Mesothelial cell of epicardium (in vitro differentiated cells): ENCODE measurements at places on chromosomes 4 and X.

DNA sequence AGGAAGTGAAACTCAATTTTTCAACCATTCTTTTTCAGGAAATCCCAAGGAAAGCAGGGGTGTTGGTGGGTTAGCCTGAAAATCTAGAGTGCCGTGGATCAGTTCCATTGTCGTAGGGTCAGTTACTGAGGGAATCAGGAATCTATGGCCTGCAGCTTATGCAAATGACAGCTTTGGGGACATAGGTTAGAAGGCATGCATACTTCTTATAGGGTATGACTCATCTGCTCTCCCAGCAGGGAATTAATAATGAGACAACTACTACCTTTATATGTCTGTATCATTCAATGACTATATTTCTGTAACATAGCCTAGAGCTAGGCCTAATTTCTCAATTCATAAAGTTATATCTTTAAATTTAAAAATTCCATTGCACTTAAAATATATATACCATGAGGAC, 36.6 kb downstream of the ZNF41 start:
- no peak for DNase-seq

DNA sequence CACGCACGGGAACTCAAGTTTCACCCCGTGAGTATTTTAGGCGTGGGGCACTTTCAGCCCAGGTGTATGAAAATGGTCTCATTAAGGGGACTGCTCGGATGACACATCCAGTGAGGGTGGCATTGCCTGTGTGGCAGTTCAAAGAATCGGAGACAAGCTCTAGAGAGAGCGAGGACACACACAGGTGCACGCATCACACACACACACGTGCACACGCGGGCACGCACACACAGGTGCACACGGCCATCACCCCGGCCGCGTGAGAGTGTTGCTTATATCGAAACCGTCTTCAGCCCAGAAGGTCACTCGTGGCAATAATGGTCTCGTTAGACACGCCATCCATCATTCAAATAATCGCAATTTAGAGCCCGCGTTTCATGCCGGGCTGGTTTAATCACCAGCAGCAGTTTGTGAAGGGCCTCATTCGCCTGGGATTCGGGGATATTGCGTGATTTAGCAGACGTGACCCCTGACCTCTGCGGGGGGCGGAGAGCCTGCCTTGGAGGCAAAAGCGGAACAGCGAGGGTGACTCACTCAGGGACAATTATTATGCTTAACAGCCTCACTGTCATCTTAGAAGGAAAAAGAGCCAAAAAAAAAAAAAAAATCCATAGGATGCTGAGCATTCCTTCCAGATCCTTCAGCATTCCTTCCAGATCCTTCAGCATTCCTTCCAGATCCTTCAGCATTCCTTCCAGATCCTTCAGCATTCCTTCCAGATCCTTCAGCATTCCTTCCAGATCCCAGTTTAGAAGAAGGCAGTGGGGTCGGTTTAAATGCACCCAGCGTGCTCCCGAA, 89.4 kb upstream of the PPP2R3B start:
- DNase-seq = no peak

GRCh38 chrX:105451401-105451800, 230.9 kb upstream of the TEX13A start:
- no peak for DNase-seq

DNA sequence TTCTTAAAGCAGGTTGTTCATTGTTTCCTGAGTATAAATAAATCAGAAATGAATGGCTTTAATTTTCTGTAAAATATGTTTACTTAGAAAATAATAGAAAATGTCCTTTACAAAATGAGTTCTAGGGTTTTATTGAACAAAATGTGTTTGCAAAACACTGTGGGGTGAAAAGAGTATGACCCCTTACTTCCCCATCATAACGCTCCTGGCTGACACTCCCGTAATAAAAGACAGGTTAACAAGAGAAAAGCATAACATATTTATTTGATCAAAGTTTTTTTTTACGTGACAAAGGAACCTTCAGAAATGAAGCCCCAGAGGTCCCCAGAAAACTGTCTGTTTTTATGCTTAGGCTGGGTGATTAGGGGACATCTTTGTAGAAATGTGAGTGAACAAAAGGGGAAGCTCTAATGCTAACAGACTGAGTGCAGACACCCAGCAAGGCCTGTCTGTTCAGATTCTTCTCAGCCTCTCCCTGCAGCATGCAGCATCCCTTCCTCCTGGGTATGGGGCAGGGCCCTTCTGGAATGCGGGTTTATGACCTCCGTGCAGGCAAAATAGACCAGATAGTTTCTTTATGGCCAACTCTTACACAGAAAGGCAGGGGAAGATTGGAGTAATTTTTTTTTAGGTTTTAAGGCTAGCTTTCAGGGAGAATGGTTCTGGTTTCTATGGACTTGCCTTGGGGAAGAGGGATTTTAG, 26.1 kb downstream of the ZFP42 start:
- no peak for DNase-seq

GRCh38 chrX:24676403-24677024, 17.2 kb upstream of the POLA1 start:
- no peak for DNase-seq

- DNase-seq = no peak
These were observed 262.9 kb upstream of the IL1RAPL1 start for GRCh38 chrX:28324321-28324721.

- DNase-seq = no peak
These were observed 128.0 kb upstream of the SLC4A4 start for GRCh38 chr4:71210823-71211222.

GRCh38 chr4:88759895-88760290, 62.3 kb upstream of the NAP1L5 start:
- no peak for DNase-seq

GRCh38 chr4:114595207-114595606, 3.4 kb upstream of the UGT8 start:
- DNase-seq = no peak

DNA sequence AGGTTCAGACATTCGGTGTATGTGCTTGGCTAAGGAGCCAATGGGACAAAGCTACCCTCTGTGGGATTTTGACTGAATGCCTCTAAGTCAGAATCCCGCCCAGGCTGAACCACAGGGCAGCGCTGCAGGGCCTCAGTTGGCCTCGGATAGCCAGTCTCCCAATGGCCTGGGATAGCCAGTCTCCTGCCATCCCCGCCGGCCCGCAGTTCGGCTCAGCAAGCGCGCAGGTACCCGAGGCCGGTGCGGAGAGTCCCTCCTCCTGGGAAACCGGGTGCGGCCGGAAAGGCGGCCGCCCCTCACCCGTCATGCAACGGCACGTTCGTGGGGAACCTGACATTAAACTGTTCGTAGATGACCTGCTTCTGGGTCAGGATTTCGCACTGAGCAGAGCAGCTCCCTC, 16.1 kb downstream of the PPEF2 start:
- no peak for DNase-seq

DNA sequence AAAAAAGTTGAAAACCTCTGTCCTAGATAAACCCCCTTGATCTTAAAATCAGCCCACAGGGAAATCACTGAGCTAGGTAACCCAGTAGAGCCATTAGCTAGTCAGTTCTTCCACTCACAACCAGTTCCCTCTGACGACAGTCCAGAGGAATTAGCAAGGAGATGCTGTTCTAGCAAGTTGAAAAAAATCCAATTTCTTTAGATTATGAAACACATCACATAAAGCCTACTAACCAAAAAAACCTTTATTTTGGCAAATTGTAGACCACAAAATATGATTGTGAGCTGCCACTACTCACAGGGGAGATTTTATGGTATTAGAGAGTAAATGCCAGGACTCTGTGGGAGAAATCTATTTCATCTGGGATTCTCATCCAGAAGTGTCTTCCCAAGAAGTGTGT, 22.6 kb downstream of the ADAMTS3 start:
- DNase-seq = no peak

DNA sequence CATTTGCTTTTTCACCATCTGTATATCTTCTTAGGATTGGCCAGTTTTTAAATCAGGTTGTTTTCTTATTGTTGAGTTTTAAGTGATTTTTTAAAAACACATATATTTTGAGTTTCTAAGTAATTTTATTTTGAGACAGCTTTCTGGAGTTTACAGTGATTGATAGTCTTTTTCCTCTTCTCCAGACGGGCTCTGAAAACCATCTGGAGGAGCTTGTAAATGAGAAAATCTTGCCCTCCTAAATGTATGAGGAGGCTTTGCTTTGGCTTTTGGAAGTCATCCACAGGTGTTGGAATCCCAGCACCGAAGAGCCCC, 160.2 kb downstream of the SOWAHB start:
- DNase-seq = no peak

- DNase-seq = no peak
These were observed 421.3 kb downstream of the FAT4 start for GRCh38 chr4:125736057-125736456.

GRCh38 chr4:108786351-108786750, 23.5 kb upstream of the ETNPPL start:
- no peak for DNase-seq

DNA sequence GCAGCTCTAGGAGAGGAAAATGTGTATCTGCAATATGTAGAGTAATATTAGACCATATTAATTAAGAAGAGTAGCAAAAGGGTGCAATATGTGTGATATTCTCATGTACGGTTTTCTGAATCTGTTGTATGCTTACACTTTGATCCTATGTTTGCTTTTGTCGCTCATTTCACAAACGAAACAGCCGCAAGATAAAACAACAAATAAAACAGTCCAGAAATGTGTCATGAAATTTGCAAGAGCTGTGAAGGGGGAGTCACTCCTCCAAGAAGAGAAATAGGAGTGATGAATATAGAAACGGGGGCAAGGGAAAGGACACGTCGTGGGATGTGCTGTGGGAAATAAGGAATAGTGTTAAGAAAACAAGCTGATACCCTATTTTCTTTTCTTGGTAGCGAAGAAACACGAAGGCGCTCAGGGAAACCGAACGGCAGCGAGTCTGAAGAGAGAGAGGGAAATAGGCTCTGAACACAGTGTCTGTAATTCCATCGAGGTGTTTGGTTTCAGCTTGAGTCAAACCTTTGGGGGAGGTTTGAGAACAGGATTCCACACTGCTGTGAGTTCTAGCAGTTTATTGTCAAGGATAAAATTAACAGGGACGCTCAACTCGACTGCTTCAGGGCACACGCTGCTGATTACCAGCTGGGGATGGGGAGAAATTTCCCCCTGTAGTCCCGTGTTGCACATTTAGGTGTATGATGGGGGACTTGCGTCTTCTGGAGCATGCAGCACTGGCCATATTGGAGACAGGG, 595.6 kb upstream of the TENM3 start:
- no peak for DNase-seq

DNA sequence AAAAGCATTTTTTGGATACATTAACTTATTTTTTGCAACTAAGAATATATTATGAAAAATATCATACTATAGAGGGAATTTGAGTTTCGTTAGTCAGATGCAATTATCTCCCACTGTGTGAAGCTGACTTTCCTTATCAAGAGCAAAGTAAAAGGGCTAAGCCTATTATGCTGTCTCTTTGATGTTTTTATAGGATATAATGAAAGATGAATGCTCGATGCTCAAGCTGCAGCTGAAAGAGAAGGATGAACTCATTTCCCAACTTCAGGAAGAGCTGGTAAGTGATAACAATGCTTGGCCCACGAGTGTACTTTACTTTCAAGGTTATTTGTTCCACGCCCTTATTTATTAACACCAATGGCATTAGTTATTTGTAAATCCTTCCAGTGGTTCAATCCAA, 688.4 kb downstream of the CCSER1 start:
- no peak for DNase-seq

DNA sequence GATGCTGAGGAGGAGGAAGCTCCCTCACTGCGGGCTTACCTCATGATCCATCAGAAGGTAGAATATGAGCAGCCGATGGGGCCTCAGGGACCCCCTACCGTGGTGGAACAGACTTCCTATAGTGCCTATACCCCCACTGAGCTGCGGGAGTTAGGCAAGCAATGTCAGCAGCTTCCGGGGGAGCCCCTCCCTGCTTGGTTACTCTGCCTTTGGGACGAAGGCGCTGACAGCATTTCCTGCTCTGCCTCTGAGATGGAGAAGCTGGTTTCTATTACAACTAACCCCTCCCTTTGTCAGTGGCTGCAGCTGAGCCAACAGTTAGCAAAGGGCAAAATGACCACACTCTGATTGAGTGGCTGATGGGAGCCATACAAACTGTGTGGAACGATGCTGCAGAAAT, 430.7 kb downstream of the IDS start:
- no peak for DNase-seq

DNA sequence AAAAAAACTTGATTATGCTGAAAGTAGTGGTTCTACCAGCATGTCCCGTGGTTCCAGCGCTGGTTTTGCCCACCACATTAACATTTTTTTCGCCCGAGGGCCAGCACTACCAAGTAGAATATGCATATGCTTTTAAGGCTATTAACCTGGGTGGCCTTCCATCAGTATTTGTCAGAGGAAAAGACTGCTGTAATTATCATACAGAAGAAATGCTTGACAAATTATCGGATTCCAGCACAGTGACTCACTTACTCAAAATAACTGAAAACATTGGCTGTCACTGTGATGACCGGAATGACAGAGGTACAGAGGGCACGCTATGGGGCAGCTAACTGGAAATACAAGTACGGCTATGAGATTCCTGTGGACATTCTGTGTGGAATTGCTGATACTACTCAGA, 34.6 kb downstream of the PRPS2 start:
- DNase-seq = no peak

DNA sequence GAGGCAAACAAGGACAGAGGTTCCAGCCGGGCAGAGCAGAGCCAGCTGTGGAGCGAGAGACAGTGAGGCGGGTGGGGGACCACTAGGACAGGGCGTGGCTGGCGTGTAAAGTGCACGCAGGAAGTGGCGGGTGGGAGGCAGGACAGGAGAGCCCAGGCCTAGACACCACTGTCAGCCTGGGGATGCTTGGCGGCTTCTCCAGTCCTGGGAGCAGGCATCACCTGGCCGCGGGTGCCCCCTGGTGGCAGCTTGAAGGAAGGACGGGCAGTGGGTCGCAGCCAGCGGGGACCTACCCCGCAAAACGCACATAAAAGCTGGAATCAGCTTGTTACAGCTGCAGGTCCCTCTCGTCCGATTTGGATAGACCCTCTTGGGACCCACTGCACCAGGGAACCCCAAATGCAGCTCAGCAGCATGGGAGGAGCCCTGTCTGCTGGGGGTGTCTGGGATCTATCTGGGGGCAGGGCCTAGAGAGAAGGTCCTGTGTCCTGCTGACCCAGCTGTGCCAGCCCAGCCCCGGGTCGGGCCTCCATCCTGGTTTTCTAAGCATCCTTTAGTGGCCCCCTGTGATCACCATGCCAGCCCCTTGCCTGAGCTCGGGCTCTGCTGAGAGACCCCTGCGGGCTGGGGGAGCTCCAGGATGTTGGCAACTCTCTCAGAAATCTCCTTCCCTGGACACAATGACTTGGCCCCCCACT, 57.7 kb downstream of the WFS1 start:
- DNase-seq = peak; percentile 95

DNA sequence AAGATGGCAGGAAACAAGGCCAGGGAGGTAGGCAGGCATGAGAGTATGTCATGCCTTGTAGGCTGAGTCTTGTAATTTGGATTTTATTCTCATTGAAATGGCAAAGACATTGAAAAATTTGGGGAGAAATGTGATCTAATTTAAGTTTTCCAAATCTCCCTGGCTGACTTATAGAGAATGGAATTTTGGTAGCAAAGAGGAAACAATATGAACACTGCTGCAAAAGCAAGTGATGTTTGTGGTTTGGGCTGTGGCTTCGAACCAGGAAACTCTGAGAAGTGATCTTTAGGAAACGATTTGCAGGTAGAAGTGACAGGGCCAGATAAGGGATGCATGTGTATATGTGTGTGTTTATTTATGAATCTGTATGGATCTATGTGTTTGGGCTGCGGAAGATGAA, 35.6 kb downstream of the ARSJ start:
- no peak for DNase-seq

- DNase-seq = no peak
These were observed 11.0 kb downstream of the SOWAHB start for GRCh38 chr4:76886848-76887441.

- no peak for DNase-seq
These were observed 27.2 kb upstream of the C4orf17 start for GRCh38 chr4:99483636-99484035.
